Osteoblast (primary cell): ENCODE measurements at places on chromosomes 3 and 15.

DNA sequence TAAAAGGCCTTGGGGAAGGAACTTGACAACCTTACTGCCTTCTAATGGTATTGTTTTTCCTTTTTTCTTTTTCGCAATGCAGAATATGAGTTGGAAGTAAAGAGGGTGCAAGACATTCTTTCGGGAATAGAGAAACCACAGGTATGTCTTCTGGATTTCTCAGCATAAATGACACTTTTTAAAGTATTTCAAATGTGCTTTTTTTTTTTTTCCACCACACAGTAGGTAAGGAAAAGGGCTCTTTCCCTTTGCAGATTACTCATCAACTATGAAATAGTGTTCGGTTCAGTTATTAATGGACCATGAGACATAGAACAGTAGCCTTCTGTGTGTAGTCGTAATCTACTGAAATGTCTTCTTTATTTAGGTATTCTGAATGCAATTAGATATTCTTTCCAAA is 162.4 kb downstream of the GHSR start:
- peaks cover 30% of the 10 kb centered on the region for H3K4me1 ChIP-seq
- H3K36me3 ChIP-seq = peaks cover 63% of the 10 kb centered on the region
- no peak for DNase-seq
- peak overlapping the region; percentile 44 for H3K27ac ChIP-seq
- no peaks in the 10 kb centered on the region for H3K27me3 ChIP-seq

GRCh38 chr3:152097770-152098169 is 171.0 kb upstream of the MBNL1 start:
- no peaks in the 10 kb centered on the region for H3K4me1 ChIP-seq
- no peak for DNase-seq
- H3K36me3 ChIP-seq = no peaks in the 10 kb centered on the region

GRCh38 chr3:34533451-34533850 is 735.0 kb downstream of the PDCD6IP start:
- no peaks in the 10 kb centered on the region for H3K36me3 ChIP-seq
- no peak overlapping the region for H3K4me3 ChIP-seq
- no peaks in the 10 kb centered on the region for H3K27me3 ChIP-seq
- H3K4me1 ChIP-seq = no peaks in the 10 kb centered on the region

DNA sequence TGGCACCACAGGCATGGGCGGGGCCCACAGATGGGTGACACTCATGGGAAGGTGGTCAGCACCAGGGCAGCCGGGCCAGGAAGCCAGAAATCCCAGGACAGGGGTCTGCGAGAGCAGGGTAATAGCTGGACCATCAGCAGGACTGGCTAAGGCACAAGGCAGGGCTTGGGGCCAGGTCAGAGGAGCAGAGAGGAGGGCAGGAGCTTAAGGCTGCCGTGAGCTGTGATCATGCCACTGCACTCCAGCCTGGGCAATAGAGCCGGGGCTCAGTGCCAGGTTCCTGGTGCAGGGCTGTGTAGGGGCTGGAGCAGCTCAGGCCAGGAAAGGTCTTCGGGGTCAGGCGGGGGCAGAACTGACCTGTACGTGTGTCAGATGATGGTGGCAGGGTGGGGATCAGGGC is 64.2 kb upstream of the LINGO1 start:
- no peaks in the 10 kb centered on the region for H3K4me1 ChIP-seq
- H3K27me3 ChIP-seq = peaks cover 18% of the 10 kb centered on the region
- no peak overlapping the region for H3K27ac ChIP-seq
- H3K4me3 ChIP-seq = no peak overlapping the region
- no peaks in the 10 kb centered on the region for H3K36me3 ChIP-seq

DNA sequence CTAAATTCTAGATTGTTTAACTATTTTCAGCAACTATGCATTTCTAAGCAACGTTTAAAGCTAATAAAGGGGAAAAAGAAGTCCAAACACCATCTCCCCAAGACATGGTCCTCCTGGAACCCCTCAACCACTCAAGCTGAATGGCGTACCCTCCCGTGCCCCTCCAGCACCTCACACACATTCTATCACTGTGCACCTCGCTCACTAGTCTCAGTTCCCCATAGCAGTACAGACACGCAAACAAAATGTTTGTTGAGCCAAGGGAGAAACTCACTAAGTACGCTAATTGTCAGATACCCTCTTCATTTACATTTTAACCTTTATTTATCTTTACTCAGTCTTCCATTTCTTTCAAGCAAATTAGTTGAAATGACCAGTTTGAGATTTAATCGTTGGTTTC is 48.8 kb downstream of the ACAP2 start:
- H3K4me1 ChIP-seq = peaks cover 5% of the 10 kb centered on the region
- H3K36me3 ChIP-seq = no peaks in the 10 kb centered on the region
- no peak overlapping the region for H3K4me3 ChIP-seq

GRCh38 chr15:49265911-49266310 is 95.9 kb downstream of the GALK2 start:
- DNase-seq = no peak
- H3K4me3 ChIP-seq = no peak overlapping the region
- no peaks in the 10 kb centered on the region for H3K36me3 ChIP-seq
- H3K27me3 ChIP-seq = no peaks in the 10 kb centered on the region

- peak overlapping the region; percentile 91 for H3K27ac ChIP-seq
- DNase-seq = peak; percentile 92
- H3K36me3 ChIP-seq = peaks cover 49% of the 10 kb centered on the region
- peak overlapping the region; percentile 88 for H3K4me3 ChIP-seq
Measured at GRCh38 chr15:63042877-63043334, 359 bp downstream of the TPM1 start.

- no peak overlapping the region for H3K27ac ChIP-seq
- no peak overlapping the region for H3K4me3 ChIP-seq
- H3K4me1 ChIP-seq = no peaks in the 10 kb centered on the region
- no peaks in the 10 kb centered on the region for H3K36me3 ChIP-seq
- H3K27me3 ChIP-seq = peaks cover 35% of the 10 kb centered on the region
Measured at GRCh38 chr3:38641461-38642110, 7.9 kb downstream of the SCN5A start.

GRCh38 chr15:94403331-94403730 is 172.0 kb downstream of the MCTP2 start:
- DNase-seq = no peak
- no peaks in the 10 kb centered on the region for H3K4me1 ChIP-seq
- H3K36me3 ChIP-seq = no peaks in the 10 kb centered on the region
- H3K27me3 ChIP-seq = no peaks in the 10 kb centered on the region
- no peak overlapping the region for H3K27ac ChIP-seq

- no peaks in the 10 kb centered on the region for H3K27me3 ChIP-seq
- H3K4me1 ChIP-seq = no peaks in the 10 kb centered on the region
- no peak overlapping the region for H3K27ac ChIP-seq
- no peaks in the 10 kb centered on the region for H3K36me3 ChIP-seq
- no peak overlapping the region for H3K4me3 ChIP-seq
- peak; percentile 57 for DNase-seq
Measured at GRCh38 chr3:129357616-129358015, 70.8 kb downstream of the EFCAB12 start.

- peak; percentile 98 for DNase-seq
- H3K4me3 ChIP-seq = no peak overlapping the region
- peaks cover 25% of the 10 kb centered on the region for H3K4me1 ChIP-seq
- H3K36me3 ChIP-seq = no peaks in the 10 kb centered on the region
Measured at GRCh38 chr15:40379853-40380252, 2.7 kb upstream of the KNSTRN start.

DNA sequence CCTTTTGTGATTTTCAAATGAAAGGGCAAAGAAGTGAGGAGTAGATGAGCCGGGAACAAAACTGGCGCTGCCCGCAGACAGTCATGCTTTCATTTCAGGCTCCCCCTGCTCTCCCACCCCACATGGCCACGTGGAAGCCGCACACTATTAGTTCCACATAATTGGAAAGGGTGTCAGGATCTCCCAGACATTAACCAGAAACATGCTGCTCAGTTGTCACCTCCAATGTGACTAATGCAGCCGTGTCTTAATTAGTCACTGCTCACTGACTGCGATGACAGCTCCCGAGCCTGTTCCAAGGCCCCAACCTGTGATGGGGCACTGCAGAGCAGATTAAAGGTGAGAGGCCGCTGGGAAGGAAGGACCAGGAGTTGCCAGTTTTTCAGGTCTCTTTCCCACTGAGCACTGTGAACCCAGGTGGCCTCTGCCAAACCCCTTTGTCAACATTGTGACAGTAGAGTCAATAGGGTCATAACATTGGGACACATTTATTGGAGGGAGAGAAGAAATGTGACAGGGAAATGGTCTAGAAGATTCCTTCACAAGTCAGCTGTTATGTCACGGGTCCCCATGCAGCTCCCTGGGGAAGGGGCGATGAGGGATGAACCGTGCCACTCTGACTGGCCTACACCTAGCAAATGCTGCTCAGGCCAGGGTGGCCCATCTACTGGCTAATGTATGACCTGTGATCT is 38.6 kb upstream of the SFMBT1 start:
- no peak overlapping the region for H3K27ac ChIP-seq
- no peak for DNase-seq

DNA sequence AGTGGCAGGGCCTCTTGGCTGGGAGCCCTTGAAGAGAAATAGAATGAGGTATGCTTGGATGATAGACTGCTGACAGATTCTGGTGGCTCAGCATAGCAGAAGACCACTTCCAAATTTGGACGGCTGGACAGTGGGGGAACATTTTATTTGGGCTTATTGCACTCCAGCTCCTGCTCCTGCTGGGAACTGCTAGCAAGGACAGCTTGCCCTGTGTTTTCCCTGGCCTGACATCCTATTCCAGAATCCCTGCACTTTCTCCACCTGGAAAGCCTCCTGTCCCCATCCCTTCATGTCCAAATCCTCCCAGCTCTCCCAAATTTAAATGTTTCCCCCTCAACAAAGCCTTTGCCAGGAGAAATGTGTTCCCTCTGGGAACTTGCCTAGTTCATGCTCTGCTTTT is 9.8 kb upstream of the COLQ start:
- DNase-seq = no peak
- no peaks in the 10 kb centered on the region for H3K4me1 ChIP-seq
- no peaks in the 10 kb centered on the region for H3K27me3 ChIP-seq
- no peak overlapping the region for H3K4me3 ChIP-seq

- no peaks in the 10 kb centered on the region for H3K27me3 ChIP-seq
- H3K36me3 ChIP-seq = no peaks in the 10 kb centered on the region
- no peaks in the 10 kb centered on the region for H3K4me1 ChIP-seq
- DNase-seq = no peak
- H3K4me3 ChIP-seq = no peak overlapping the region
- no peak overlapping the region for H3K27ac ChIP-seq
Measured at GRCh38 chr3:161559177-161559998, 62.8 kb downstream of the OTOL1 start.

DNA sequence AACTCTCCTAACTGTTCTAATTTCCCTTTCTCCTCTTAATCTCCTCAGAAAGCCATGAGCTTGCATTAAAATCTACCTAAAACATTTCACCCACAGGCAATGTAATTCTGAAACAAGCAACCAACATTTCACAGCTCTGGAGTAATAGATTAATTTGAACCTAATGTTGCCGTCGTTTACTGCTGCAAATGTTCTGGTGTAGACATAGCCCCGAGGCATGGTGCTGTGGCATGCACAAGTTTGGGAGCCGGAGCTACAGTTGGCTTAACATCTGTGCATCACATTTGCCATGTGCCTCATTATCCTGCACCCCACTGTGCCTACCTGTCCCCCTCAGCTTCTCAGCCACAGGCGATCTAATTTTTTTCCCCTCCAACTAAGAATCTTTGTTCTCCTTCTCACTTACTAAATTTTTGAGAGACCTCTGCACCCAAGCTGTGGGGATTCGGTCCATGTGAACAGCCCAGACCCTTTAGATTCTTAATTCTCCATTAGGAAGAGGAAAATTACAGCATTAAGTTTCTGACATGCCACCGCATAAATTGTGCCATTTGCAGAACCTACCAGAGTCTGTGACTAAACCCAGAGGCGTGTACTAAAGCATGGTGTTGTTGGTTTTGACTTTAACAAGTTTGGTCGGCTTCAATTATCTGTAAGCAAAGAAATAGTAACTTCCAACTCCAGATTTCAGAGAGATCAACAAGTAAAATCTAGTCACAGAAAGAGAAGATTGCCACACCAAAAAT is 419.2 kb downstream of the MECOM start:
- H3K4me3 ChIP-seq = no peak overlapping the region
- H3K27me3 ChIP-seq = no peaks in the 10 kb centered on the region
- H3K27ac ChIP-seq = no peak overlapping the region

DNA sequence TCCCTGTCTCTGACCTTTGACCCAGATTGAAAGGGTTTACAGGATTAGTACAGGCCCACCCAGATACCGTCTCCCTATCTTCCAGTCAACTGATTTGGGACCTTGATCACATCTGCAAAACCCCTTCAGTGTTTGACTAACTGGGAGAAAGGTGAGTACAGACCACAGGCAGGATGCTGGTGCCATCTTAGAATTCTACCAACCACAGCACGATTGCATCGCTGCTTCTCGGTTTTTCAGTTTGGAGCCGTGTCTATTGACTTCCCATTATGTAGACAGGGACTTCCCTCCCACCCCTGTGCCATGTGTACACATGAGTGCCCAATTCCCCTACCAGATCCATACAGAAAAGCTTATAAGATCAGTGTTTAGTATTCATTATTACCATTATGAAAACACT is 6.6 kb upstream of the KLF13 start:
- H3K4me3 ChIP-seq = no peak overlapping the region
- peaks cover 14% of the 10 kb centered on the region for H3K27me3 ChIP-seq
- H3K36me3 ChIP-seq = no peaks in the 10 kb centered on the region
- DNase-seq = no peak
- no peak overlapping the region for H3K27ac ChIP-seq

DNA sequence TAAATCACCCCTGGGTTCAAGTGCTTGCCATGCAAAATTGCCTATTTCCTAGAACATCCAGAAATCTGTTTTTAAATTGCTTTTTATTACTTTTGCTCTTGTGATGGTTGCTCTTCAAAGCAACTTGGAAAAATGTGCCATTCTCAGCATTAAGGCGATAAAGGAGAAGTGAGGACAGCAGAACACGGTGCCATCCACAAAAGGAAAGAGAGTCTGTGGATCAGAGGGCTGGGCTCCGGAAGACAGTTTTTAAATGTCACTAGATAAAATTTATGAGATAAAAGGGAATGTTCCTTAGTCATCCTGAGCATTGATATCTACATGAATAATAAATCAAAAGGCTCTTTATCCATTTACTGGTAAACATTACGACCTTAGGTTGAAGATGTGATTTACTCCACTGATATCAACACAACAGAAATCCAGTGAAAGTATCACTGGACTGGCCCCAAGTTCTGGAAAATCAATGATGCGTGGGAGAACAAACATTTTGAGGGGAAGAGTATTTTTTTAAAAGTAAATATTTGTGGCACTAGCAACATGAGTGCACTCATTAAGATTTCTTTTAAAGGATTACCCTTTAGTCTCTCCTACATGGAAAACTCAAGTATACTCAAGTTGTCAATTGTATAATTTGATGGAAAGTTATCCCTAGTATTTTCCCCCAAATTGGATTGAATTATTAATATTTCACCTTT is 554.7 kb downstream of the FHIT start:
- no peaks in the 10 kb centered on the region for H3K4me1 ChIP-seq
- no peaks in the 10 kb centered on the region for H3K27me3 ChIP-seq
- no peak for DNase-seq

- DNase-seq = no peak
- no peak overlapping the region for H3K4me3 ChIP-seq
- no peaks in the 10 kb centered on the region for H3K27me3 ChIP-seq
- no peaks in the 10 kb centered on the region for H3K4me1 ChIP-seq
Measured at GRCh38 chr3:38271553-38271952, 5.9 kb downstream of the SLC22A13 start.

- no peaks in the 10 kb centered on the region for H3K27me3 ChIP-seq
- no peak overlapping the region for H3K4me3 ChIP-seq
- no peaks in the 10 kb centered on the region for H3K4me1 ChIP-seq
- DNase-seq = no peak
- H3K27ac ChIP-seq = no peak overlapping the region
Measured at GRCh38 chr3:50658416-50658815, 16.3 kb upstream of the DOCK3 start.

GRCh38 chr15:92846741-92847140 is 53.4 kb upstream of the CHD2 start:
- no peak for DNase-seq
- H3K4me3 ChIP-seq = no peak overlapping the region
- H3K36me3 ChIP-seq = no peaks in the 10 kb centered on the region
- H3K4me1 ChIP-seq = peaks cover 18% of the 10 kb centered on the region
